ENCODE measurements at places on chromosomes 13 and 19.

- no peak for DNase-seq
These were observed 25.0 kb downstream of the LAMP1 start for GRCh38 chr13:113322043-113322461.

GRCh38 chr19:30004403-30004802, 62.4 kb downstream of the URI1 start:
- DNase-seq = no peak

- DNase-seq = no peak
These were observed 137.9 kb downstream of the PCDH20 start for GRCh38 chr13:61277586-61278276.

DNA sequence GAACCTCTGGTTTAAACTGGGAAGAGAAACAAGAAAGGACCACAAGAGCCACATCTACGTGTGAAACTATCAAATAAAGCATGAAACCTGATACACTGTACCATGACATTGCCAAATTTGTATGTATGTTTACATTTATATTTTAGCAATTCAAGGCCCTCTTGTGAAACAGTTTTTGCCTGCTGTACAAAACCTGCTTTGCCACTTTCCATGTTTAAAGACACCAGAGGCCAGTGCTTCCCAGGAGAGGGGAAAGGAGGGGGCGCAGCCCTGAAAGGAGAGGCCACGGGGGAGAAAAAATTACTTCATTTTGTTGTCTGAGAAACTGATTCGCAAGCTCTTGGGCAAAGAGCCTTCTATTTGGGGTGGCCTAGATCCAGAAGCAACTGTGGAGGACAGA, 124.8 kb downstream of the DCLK1 start:
- no peak for DNase-seq

GRCh38 chr13:65154661-65155447, 2075.3 kb downstream of the PCDH9 start:
- DNase-seq = no peak

DNA sequence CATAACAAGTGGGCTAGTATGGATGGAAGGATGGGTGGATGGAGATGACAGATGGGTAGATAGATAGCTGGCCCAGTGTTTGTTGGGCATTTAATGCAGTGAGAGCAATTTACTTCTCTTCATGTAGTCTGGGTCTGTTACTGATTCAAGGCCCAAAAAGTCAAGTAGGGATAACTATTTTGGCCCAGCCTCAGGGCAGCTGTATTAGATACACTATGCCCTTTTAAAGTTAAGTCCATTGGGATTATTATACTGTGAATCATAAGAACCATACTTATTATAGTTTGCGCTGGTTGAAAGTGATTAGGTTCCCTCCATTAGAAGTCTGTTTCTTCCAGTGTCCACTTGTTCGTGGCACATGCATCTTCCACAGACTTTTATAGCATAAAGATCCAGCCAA, 4.7 kb downstream of the ITGBL1 start:
- no peak for DNase-seq

DNA sequence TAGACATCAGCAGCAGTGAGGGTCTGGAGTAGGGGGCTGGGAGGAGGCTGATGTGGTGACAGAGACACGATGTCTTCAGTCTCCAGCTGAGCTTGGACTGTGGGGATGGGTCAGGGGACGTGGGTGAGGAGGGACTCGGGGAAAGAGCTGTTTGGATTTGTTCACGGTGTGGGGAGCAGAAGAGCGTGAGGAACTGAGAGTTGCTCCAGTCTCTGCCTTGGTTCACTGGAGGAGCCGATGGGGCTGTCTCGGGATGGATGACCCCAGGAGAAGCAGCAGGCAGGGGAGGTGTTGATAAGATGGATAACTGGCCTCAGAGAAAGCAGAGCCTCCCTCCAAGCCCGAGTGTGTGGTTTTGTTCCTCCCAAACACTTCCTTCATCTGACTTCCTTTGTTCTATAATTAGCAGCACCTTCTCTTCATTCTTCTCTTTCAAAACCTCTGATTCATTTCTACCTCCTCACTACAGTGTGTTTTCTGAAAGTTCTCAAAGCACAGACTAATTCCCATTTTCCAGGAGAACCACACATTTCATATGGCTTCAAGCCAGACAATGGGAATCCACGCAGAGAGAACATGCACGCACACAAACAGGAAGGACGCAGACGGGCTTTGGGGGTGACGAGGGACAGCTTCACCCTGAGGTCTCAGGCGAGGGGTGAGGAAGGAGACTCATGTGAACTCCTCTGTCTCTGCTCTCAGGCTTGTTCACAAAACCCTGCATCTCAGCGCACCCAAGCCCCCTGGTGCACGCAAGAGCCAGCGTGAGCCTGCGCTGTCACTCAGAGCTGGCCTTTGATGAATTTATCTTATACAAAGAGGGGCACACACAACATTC, 18.6 kb downstream of the LAIR2 start:
- DNase-seq = peak; percentile 34

GRCh38 chr13:95643571-95643935, 953 bp downstream of the DZIP1 start:
- no peak for DNase-seq

DNA sequence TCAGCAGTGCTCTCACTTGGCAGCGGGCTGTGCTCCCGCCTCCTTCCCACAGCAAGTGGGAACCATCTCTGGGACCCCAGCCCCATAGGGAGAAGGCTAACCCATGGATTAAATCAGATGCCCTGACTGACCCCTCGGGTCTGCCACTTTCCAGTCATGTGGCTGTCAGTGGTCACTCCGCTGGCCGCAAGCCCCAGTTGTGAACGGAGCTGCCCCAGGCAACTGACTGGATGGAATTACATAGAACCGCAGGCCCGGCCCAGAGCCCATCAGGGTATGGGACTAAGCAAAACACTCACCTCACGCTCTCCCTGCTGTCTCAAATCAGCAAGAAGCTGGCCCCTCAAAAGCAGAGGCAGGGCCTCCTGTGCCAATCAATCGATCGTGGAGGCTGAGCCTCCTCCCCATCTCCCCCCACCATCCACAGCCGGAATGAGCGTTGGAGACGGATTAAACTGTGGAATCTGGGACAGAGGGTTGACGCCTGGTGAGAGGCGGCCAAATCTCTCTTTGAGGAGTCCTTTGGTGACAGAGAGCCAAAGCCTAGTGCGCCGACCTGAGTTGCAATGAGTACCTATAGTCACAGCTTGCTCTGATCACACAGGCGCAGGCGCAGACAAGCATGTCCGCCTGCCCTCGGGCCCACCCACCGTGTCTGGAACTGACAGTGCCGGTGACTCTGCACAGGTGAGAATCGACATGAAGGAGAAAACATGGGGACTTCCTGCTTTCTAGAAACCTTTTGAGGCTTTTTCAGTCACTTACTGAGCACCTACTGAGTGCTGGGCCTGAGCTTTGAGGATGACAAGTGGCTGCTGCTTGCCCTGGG, 38.7 kb downstream of the PBX4 start:
- no peak for DNase-seq

- no peak for DNase-seq
These were observed 14.2 kb downstream of the TSSK6 start for GRCh38 chr19:19500975-19501644.

GRCh38 chr13:33139780-33140535, 123.7 kb downstream of the KL start:
- no peak for DNase-seq

DNA sequence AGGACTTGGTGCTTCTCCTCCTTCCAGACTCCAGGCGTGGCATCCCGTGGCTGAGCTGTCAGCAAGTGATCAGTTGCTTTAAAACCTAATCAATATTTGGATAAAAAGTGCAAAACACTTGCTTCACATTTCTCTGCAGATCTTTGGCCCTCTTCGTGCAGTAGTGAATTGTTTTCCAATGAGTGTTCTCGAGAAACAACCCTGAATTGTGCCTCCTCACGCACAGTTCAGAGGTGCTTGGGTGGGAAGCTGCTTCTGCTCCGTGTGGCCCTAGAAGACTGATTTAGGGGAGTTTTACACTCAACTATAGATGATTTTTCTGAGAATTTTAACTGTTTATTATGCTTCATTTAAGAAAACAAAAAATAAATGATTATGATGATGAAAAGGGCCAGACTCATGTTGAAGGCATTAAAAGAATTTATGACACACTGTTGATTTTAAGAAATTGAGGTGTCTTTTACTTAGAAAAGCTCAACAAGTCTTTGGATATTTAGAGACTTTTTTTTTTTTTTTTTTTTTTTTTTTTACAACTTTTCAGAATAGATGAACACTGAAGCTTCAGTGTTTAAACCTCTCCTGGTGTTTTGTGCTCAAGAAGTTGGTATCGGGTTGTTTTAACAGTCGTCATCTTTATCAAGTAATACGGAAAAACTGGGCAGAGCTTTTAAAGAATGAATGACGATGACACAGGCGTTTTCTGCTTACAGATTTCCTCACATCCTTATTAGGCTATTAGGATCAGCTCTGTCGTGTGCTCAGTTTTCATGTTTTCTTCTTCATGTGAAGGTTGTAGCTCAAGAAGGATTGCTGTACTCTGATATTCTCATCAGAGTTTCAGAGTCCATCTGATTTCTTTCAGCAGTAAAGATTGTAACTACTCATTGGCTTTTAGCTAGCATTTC, 39.5 kb upstream of the TEX29 start:
- DNase-seq = no peak

DNA sequence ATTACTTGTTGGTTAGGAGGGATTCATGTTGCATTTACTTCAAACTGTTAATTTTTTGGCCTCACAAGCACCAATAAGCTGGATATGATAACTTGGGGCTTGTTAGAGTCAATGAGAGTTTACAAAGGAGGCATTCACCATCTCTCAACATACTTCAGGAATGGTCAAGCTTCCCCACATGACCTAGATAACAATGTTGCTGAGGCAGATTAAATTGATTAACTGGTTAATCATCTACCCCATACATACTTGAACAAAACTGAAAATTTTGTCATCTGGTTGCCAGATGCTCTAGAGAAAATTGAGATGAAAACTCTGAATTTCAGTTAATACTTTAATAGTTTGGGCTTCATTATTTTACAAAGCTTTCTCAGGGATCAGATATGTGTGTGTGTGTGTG, 43.0 kb upstream of the UBL3 start:
- no peak for DNase-seq

DNA sequence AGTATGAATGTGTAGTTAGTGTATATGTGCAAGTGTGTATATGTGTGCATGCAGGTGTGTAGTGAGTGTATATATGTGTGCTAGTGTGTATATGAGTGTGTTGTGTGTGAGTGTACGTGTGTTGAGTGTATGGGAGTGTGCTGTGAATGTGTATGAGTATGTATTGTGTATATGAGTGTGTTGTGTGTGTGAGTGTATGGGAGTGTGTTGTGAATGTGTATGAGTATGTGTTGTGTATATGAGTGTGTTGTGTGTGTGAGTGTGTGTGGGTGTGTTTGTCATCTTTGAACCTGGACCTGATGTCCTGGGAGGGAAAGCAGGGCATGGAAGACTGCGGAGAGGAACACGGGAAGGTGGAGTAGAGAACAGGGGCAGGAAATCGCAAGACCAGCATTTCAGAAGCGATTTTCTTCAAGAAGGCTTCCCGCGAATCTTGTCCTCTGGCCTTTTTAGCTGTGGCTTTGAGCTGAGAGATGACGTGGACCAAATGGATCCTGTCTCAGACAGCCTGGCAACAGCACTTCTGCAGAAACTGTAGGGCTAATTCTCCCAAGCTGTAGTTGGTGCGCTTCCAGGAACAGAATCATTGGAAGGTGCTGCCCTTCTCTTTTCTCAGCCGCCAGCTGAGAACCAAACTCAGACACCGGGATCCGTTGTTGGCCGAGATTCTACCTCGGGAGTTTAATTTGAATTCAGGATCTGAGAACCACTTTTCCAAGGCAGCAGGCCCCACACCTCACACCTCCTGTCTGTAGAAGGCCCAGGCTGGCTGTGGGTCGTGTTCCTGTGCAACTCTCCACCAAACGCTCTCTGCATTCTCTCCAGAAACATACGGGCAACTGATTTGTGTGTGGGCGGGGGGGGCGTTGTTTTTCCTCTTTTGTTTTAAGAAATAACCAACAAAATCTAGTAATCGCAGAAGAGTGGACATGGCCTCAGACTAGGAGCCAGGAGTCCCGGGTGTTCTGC, 94.7 kb upstream of the RAP2A start:
- no peak for DNase-seq

GRCh38 chr13:107185889-107186288, 618.0 kb upstream of the ARGLU1 start:
- no peak for DNase-seq

GRCh38 chr19:57583104-57583520, 833 bp upstream of the ZIK1 start:
- no peak for DNase-seq

DNA sequence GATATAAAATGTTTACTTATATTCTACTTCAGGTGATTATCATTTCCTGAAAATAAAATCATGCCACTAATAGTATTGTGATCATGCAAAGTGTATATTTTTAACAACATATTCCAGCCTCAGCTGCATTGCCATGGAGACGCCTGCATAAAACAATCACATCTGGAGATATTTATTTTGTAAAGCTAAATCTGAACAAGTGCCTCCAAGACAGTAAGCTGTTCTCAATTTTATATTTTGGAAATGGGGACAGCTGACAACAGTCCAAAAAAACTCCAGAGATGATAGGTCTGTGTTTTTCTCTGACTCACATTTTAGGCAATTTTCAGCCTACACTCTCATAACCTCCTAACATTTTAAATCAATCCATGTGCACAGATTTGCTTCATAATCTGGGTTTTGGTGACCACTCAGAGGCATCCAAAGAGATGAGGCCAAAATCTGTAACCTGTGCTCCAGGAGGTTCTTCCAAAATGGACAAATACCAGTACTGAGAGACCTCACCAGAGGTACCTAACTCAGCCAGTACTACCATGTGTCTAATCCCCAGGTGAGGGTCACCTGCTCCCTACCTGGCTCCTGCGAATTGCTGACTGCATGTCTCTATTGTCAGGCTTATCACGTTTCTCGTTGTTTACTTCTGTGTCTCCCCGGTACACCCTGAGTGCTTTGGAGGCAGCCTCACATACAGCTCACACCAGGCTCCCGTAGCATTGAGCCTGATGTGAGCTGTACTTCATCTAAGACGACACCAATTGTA, 62.7 kb downstream of the COL4A1 start:
- no peak for DNase-seq

DNA sequence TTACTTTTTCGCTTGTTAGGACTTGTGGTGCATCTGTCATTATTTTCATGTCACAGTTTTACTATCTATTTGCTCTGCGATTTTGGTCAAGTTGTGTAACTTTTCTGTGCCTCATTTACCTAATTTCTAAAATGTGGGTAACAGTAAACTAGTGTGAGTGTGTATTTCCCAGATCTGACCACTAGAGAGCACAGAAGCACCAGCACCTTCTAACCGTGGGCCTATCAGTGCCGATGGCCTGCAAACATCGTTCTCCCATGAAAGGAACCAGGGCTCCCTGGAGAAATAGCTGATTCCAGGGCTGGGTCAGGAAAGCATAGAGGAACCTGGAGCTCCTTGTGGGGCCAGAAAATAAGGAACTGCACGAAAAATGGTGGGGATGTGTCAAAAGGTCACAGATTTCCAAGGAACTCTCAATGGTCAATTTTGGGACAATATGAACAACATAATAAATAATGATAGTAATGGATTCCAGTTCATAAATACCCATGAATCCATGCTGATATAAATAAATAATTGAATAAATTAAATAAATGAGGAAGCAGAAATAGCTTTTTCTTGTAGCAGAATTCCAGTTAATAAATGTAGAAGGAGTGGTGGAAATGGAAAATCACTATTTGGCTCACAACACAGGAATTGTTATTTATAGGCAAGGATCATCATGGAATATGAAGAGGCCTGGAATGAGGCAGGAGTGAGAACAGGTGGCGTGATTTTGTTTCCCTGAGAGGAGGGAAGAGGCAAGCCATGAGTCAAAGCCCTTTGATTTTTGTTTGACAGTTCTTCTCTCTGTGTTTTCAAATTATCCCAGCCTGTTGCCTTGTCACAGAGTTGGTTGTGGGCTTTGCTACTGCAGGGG, 31.1 kb downstream of the CEACAM8 start:
- DNase-seq = peak; percentile 37
